Left kidney (tissue), 8 donors: ENCODE measurements at places on chromosomes 7 and 10.
A peak's percentile ranks its signal among the peaks of the same experiment; 100 is the strongest.

DNA sequence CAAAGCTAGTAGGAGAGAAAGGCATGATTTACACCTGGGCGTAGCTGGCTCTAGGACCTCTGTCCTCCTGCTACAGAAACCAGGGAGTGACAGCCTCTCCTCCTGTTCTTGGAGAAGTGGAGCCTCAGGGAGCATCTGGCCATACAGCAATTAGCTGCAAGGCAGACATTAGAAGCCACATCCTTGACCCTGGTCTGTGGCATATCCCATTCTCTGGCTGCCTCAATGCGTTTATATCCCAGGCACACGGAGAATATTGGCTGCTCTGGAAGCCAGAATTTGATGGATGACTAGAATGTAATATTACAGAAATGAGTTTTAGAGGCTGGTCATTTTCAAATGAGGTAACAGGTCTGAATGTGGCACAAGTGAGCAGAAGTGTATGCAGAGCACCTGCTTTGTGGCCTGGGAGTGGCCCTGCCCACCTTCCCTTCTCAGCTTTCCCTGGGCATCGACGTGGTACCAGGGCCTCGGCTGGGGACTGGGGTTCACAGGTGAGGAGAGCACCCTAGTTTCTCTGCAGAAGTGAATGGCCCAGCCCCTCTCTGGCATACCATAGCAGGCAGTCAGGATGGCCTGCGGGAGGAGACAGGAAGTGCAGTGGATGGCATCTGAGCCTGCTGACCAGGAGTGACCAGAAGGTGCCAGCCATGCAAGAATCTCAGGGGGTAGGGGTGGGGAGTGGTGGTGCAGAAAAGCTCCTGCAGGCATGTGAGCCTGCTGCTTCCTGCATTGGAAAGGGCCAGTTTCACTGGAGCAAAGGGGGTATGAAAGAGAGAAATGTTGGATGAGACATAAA is 367.2 kb upstream of the ZNF32 start:
- no peak for DNase-seq

GRCh38 chr10:131832056-131832685 is 68.6 kb upstream of the PPP2R2D start:
- DNase-seq, result no peak

DNA sequence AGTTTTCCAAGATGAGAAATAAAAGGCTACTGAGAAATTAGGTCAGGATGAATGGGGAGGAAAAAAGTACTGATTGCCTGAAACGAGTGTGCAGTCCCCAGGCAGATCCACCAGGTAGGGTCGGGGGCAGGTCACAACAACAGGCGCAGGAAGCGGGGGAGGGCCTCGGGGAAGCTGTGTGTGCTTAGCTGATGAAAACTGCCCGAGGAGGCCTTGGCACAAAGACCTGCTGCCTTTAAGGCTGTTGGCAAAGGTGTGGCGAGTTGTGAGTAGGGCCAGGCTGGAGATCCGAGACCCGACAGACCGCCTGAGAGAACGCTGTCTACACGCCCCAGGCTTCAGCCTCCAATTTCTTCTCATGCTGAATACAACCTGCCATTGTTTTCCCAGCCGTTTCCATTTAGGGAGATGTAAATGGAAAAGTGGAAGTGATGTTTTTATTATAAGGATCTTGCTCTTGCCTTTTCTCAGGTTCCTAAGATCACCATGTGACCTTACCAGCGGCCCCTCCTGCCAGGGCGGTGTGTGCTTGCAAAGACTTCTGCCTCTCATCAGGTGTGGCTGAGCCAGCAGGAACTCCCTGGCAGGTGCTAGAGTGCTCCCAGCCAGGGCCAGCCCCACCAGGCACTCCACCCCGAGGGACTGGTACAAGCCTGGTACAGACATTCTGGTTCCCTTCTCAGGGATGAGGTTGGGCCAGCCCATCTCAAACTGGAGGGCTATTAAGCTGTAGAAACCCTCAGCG is 60.8 kb downstream of the DLG5 start:
- DNase-seq, result no peak

- DNase-seq, result peak; percentile 82
These were observed 85.9 kb upstream of the MKI67 start for GRCh38 chr10:128211953-128212727.

GRCh38 chr7:96915029-96915428 is 90.3 kb upstream of the DLX6 start:
- DNase-seq, result no peak
